Stimulated activated CD8-positive, alpha-beta memory T cell treated with anti-CD3 and anti-CD28 coated beads, Interleukin-15, amount 100 ng/mL, for 4 hours (primary cell): ENCODE measurements at places on chromosomes 6 and 20.

DNA sequence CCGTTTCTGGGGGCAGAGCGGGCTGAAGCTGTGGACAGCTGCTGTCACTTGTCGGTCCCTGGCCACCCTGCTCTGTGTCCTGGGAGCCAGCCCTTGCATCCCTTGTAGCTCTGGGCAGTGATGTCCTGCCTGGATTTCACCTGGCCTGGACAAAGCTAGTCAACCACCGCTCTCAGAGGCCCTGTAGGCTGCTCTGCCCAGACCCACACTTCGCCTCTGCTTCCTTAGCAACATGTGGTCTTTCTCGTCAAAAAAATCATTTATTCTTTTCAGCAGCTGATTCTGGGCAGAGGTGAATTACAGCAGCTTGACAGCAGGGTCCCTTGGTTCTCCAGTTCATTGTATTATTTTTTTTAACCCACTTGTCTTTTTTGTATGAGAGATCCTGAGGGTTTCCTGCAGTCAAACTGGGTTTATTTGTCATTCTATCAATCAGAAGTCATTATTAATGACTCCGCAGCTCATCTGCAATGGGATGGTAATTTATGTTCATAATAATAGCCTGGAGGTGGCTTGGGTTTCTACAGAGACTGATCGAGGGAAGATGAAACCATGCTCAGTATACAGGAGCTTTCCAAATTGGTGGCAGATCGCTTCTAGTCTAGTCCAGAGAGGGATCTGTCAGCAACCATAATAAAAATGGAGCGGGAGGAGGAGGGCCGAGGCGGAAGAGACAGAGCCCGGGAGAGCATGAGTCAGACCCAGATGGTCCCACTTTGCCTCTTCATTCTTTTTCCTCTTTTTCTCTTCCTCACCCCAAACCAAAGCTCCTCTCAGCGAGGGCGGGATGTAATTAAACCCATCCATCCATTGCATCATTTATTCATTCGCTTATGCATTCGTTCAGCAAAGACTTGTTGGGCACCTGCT, 22.4 kb downstream of the EDN3 start:
- no peak for DNase-seq

- no peak for DNase-seq
These were observed 17.7 kb downstream of the WFDC2 start for GRCh38 chr20:45487231-45487635.

DNA sequence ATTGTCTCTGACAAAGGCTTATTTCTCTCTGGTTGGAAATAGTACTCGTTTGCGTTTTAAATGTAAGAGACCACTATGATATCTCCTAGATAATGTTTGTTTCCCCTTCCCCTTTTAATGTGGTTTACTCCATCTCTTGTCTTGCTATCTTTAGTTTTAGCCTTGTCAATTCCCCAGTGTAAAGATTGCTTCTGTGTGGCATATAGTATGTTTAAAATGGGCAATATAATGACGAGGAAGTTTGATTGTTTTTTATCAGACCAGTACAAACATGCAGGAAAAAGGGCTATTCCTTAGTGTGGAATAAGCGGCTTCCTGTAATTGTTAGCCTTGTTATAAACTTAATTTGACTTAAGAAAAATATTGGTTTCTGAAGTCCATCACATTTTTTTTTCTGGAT, 3.1 kb downstream of the QKI start:
- no peak for DNase-seq

DNA sequence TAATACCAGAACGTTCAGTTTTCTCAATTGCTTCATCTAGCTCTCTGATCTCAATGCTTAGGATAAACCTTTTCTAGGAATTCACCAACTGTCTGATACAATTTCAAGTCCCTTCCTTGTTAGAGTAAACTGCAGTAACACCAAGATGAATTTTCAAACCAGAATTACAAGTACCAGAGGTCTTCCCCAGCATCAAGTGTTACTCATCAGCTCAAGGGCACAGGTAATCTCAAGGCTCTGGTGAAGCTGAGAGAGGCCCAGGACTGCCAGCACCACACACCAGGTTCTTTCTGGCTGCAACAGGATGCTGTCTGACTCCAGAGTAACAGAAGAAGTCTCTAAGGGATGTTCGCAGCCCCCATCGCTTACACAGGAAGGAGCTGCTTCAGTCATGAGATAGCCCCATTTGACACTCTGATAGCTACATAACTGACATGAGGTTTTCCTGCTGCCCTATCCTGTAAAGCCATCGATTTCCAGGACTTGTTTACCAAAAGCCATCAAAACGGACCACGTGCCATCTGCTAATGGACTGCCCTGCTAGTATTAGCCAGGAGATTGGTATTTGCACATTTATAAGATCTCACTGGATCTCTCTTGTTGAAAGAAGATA, 549.4 kb downstream of the UTRN start:
- DNase-seq: no peak

- DNase-seq: no peak
These were observed 124.6 kb upstream of the BTN3A2 start for GRCh38 chr6:26240157-26241032.

GRCh38 chr6:160990847-160991405, 643 bp upstream of the MAP3K4 start:
- no peak for DNase-seq

DNA sequence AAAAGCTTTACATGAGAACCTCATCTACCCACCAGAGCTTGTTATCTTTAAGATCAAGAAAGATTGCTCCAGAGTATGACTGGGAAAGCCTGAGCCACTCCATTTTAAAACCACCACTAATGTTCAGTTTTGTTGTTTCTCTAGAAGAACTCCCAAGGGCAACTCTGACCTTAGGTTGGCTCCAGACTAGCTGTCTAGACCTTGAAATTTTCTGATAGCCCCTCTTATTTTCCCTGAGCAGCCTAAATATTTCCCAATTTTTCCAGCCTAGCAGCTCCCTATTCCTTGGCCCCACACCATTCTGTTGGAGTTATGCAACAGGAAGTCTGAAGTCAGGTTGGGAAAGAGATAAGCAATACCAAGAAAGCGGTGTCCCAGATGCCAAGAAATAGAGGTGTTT, 84.6 kb upstream of the TCF21 start:
- DNase-seq: no peak

GRCh38 chr6:162290846-162291465, 436.6 kb downstream of the PRKN start:
- DNase-seq: no peak
